ENCODE measurements at places on chromosomes 6 and 20.

DNA sequence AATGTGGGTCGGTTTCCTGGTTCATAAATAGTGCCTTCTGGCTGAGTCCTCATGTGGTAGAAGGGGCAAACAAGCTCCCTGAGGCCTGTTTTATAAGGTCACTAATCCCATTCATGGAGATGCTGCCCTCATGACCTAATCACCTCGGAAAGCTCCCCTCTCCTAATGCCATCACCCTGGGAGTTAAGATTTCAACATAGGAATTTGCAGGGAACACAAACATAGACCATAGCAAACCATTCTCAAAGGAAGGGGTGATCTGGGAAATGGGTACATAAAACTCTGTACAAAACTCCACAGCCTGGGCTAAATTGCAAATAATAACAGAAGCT, 1.5 kb upstream of the ADTRP start:
- H3K4me1 ChIP-seq, result peaks cover 15% of the 10 kb centered on the region
- no peak overlapping the region for H3K27ac ChIP-seq
- H3K36me3 ChIP-seq, result peaks cover 4% of the 10 kb centered on the region
- DNase-seq, result no peak
- H3K4me3 ChIP-seq, result no peak overlapping the region
- H3K27me3 ChIP-seq, result peaks cover 9% of the 10 kb centered on the region

- peak overlapping the region; percentile 7 for H3K27ac ChIP-seq
- H3K4me1 ChIP-seq, result peaks cover 4% of the 10 kb centered on the region
- H3K36me3 ChIP-seq, result no peaks in the 10 kb centered on the region
- DNase-seq, result no peak
- H3K27me3 ChIP-seq, result peaks cover 2% of the 10 kb centered on the region
- no peak overlapping the region for H3K4me3 ChIP-seq
These were observed 25.7 kb downstream of the WFDC3 start for GRCh38 chr20:45765980-45766379.

- no peak overlapping the region for H3K4me3 ChIP-seq
- no peaks in the 10 kb centered on the region for H3K4me1 ChIP-seq
- H3K27ac ChIP-seq, result no peak overlapping the region
- no peaks in the 10 kb centered on the region for H3K36me3 ChIP-seq
- H3K27me3 ChIP-seq, result no peaks in the 10 kb centered on the region
These were observed 205.3 kb downstream of the THBS2 start for GRCh38 chr6:169048185-169048864.

GRCh38 chr6:45922728-45923351, 92.8 kb downstream of the CLIC5 start:
- no peaks in the 10 kb centered on the region for H3K36me3 ChIP-seq
- H3K27me3 ChIP-seq, result no peaks in the 10 kb centered on the region
- H3K4me1 ChIP-seq, result peaks cover 16% of the 10 kb centered on the region

- H3K4me3 ChIP-seq, result no peak overlapping the region
- no peak overlapping the region for H3K27ac ChIP-seq
- peaks cover 33% of the 10 kb centered on the region for H3K27me3 ChIP-seq
- no peak for DNase-seq
- no peaks in the 10 kb centered on the region for H3K4me1 ChIP-seq
- H3K36me3 ChIP-seq, result no peaks in the 10 kb centered on the region
These were observed 3.6 kb upstream of the BPIFB1 start for GRCh38 chr20:33279261-33279910.

- H3K36me3 ChIP-seq, result no peaks in the 10 kb centered on the region
- no peak overlapping the region for H3K27ac ChIP-seq
- no peak for DNase-seq
- no peak overlapping the region for H3K4me3 ChIP-seq
- no peaks in the 10 kb centered on the region for H3K4me1 ChIP-seq
These were observed 24.4 kb downstream of the CAP2 start for GRCh38 chr6:17417817-17418216.

GRCh38 chr6:39389484-39389767, 66.9 kb upstream of the KCNK16 start:
- no peak for DNase-seq
- H3K27ac ChIP-seq, result peak overlapping the region; percentile 90
- peaks cover 8% of the 10 kb centered on the region for H3K36me3 ChIP-seq
- H3K4me3 ChIP-seq, result no peak overlapping the region
- H3K4me1 ChIP-seq, result peaks cover 77% of the 10 kb centered on the region

GRCh38 chr6:121965739-121966138, 433.7 kb upstream of the HSF2 start:
- no peaks in the 10 kb centered on the region for H3K4me1 ChIP-seq
- H3K27me3 ChIP-seq, result no peaks in the 10 kb centered on the region
- H3K36me3 ChIP-seq, result no peaks in the 10 kb centered on the region
- H3K27ac ChIP-seq, result no peak overlapping the region
- no peak for DNase-seq

DNA sequence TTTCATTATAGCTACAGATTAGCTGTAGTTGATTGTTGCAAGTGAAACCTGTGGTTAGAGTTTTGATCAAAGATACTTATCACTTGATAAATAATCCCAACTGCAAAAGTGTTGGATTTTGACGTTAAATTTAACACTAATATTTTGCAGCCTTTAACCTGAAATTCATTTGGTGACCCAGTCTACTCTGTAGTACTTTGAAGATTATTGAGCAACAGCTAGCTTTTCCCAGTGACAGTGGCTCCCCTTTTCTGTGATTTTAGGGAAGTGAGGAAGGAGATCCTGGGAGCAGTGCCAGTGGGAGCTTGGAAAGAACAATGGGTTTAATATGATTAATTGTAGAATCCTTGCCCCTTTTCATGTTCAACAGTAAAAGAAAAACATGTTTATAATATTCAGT, 76.9 kb downstream of the NCOA3 start:
- DNase-seq, result no peak
- no peaks in the 10 kb centered on the region for H3K27me3 ChIP-seq
- no peak overlapping the region for H3K4me3 ChIP-seq
- H3K27ac ChIP-seq, result peak overlapping the region; percentile 80
- H3K4me1 ChIP-seq, result peaks cover 38% of the 10 kb centered on the region
- H3K36me3 ChIP-seq, result peaks cover 39% of the 10 kb centered on the region

DNA sequence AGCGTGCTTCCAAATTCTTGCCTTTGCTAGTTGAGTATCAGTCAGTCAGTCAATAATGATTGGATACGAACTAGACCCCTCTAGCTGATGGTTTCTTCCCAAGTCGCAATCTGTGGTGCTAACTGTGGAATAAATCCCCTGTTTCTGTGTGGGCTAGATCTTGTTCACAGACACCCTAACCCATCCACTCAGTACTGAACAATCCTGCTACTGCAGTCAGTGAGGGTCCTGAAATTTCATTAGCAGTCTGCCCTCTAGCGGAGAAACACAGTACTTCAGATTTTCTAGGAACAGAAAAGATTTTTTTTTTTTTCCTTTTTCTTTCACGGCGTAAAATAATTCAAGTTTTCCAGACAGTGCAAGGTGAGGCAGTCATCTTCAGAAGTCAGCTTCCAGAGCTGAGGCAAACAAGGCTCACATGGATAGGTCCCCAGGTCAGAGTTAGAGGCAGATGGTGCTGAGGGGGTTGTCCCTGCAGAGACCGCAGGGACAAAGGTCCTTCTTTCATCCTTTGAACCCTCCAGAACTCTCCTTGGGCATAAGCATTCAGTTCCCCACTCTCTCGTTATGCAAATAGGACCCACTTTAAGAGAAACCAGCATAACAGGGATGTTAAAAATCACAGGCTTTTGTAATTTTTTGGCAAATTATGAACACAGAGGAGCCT, 119.6 kb downstream of the SCML4 start:
- no peak overlapping the region for H3K27ac ChIP-seq
- no peak overlapping the region for H3K4me3 ChIP-seq
- no peaks in the 10 kb centered on the region for H3K27me3 ChIP-seq
- H3K4me1 ChIP-seq, result peaks cover 5% of the 10 kb centered on the region

- H3K4me3 ChIP-seq, result peak overlapping the region; percentile 74
- H3K27me3 ChIP-seq, result peaks cover 8% of the 10 kb centered on the region
- DNase-seq, result no peak
- no peaks in the 10 kb centered on the region for H3K36me3 ChIP-seq
- H3K27ac ChIP-seq, result no peak overlapping the region
These were observed 31.5 kb downstream of the CFAP61 start for GRCh38 chr20:20083807-20084206.

All from stimulated activated naive B cell treated with anti-CD40 and anti-IgM and Interleukin-4, amounts not matched to agents 10 μg/mL and 1 μg/mL and 100 μg/mL, for 72 hours (primary cell).